HCT116 (cell line): ENCODE measurements at places on chromosomes 3 and 15. TPM values are rescaled to one million over a fixed set of nuclear protein-coding genes. Genes with fewer than 3 reads are reported as not detected.

DNA sequence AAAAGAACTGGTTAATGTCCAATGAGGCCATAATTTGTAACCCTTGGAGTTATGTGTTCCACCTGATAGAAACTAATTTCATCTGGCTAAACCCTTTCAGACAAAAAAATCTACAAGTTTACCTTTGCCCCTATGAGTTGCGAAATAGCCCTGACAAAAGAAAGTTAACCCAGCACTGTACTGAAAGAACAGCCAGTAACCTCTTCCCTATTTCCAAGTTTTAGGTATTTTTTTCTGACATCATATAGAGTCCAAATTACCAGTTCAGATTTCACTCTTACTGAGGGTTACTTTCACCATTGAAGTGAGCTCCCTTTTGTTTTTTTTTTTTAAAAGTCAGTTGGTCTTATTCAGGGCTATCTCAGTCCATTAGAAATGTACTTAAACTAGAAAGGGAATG, 42.8 kb upstream of the PTPRG start:
- no peaks in the 10 kb centered on the region for H3K27me3 ChIP-seq
- H3K4me3 ChIP-seq = no peak overlapping the region
- H3K4me1 ChIP-seq = no peaks in the 10 kb centered on the region; the same call in 1 of the 2 replicates
- no peak for DNase-seq
- no peak overlapping the region for H3K27ac ChIP-seq

- DNase-seq = no peak
- H3K27me3 ChIP-seq = no peaks in the 10 kb centered on the region
- no peak overlapping the region for H3K27ac ChIP-seq
- H3K36me3 ChIP-seq = no peaks in the 10 kb centered on the region
Measured at GRCh38 chr15:63226966-63227401, 37.6 kb downstream of the RAB8B start.

Gene DNAH12
- total RNA-seq = not detected

Gene RYR3
- not detected for total RNA-seq

Gene FRMD4B
- 2.0 TPM for total RNA-seq

Gene PLCL2
- 2.2 TPM for total RNA-seq
